Amniotic epithelial cell (primary cell): ENCODE measurements at places on chromosomes 5 and 9.

DNA sequence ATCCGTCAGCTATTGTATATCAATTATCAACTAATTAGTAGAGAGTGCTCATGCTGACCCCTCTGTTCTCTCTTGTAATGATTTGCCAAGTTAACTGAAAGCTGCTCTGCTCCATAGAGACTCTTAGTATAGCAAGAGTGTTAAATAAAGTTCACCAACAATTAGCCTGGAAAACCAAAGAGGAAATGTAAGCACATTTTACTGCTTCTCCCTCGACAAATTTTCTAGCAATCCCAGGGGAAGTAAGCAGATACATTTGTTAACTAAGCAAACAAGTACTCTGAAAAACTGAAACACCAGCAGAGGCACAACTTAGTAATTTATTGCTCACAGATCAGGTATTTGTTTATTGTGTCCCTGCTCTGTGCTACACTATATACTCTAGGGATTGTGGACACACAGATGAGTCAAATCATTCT, 162.2 kb downstream of the GLIS3 start:
- DNase-seq = peak; percentile 51

DNA sequence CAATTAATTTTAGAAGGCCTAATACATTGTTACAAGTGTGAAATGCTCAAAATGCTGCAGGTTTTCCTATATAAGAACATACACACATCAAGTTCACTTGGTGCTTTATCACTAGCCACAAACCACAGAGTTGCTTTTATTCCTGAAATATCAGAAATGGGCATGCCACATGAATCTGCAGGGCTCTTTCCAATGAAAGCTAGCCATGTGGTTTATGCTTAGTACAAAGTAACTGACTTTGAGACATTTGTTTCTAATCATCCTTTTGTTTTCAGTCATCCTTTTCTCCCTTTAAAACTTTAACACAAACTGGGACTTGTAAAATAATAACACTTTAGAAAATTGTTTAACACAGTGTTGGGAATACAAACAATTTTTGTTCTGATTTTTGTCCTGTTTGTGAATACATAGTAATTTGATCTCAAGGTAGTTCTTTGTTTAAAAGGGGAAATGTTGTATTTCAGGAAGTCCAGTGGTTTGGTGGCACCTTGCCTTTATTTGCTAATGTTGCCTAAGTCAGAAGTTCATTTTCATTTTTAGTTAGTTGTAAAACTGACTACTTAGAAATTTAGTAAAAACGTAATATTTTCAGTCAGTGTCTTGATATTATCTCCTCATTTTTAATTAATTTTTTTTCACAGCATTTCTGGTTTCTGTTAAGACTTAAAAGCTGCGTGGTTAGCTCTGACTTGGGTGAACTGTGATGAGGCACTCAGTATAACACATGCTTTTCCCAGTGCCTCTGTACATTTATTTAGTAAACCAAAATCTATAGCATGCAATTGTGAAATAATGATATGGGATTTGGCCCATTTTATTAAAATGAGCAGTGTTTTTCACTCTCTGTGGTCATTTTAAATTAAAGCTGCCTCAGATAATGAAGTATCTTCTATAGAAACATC, 18.6 kb downstream of the PRDM6 start:
- peak; percentile 25 for DNase-seq

DNA sequence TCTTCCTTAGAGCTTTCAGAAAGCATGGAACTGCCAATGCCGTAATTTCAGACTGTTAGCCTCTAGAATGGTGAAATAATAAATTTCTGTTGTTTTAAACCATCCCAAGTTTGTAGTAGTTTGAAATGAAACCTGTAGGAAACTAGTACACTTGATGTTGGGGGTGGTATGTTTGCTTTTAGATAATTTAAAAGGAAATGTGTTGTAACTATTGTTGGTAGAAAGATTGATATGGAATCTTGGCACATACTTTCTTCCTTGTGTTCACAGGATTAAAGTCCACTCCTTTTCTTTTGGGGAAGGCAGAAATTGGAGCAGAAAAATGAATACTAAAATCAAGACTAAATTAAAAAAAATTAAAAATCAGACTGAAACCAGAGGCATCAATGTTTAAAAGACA, 66.0 kb upstream of the ARRDC3 start:
- DNase-seq = no peak

GRCh38 chr5:11172484-11172883, 411.4 kb upstream of the DAP start:
- no peak for DNase-seq

GRCh38 chr5:173180331-173180730, 36.0 kb downstream of the BNIP1 start:
- DNase-seq = no peak

DNA sequence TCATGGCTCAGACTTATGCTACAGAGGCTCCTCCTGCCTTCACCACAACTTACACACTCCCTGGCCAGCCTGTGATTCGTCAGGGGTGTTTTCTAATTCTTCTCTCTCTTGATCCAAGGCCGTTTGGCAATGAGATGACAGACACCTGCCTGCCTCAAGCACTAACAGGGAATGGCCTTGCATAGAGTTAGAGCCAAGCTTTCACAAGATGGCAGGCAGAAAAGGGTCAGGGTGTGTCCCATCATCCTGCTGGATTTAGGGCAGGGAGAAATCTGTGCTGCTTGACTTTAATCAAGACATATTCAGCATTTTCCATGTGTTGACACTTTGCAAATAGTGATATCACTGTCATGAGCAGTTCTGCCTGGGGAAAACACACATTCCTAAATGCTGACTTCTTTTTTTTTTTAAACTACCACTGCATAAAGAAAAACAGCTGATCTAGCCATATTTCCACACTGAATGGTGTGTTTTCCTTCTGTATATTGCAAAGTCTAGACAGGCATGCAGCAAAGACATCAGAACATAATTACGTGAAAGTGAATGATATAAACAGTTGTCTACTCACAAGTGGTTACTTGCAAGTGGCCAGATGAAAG, 95.0 kb upstream of the SLC25A48 start:
- DNase-seq = peak; percentile 30

DNA sequence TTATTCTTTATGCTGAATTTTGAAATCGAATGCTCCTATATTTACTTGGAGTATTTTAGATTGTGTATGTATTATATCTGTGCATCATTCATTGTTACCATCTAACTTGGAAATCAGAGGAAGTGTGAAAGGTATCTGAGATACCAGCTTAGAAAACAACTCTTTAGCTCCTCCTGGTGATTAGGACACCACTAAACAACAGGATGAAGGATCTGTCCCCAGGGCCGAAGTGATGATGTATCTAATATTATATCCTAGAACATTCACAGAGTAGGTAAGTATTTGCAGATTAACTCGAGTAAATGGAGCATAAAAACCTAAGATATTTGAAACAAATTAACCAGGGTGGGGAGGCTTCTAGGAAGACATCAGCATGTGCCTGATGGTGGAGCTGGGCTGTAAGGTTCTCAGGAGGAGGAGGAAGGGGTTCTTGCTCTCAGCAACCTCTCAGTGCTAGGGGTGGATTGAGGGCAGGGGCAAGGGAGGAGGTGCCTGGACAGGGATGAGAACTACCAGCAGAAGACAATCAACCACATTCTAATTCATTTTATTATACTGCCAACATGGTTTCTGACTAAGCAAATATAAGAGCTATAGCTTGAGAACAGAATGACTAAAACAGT, 2.6 kb upstream of the NFIL3 start:
- peak; percentile 49 for DNase-seq

- DNase-seq = no peak
Observed at GRCh38 chr9:133333011-133333410, 3.0 kb downstream of the SURF6 start.

DNA sequence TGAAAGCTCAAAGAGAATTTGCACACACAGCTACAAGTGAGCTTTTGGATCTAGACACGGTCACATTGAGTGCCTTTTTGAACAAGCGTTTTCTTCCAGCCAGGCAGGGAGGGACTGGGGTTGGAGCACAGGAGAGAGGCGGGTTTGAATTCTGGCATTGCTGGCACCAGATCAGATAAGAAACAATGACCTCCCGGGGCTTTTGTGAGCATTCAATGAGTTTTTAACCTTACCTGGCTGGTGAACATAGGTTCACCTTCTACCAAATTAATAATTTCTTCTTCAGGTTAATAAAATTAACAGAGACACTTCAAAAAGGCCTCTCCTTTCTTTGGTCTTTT, 312.9 kb upstream of the MSX2 start:
- no peak for DNase-seq

DNA sequence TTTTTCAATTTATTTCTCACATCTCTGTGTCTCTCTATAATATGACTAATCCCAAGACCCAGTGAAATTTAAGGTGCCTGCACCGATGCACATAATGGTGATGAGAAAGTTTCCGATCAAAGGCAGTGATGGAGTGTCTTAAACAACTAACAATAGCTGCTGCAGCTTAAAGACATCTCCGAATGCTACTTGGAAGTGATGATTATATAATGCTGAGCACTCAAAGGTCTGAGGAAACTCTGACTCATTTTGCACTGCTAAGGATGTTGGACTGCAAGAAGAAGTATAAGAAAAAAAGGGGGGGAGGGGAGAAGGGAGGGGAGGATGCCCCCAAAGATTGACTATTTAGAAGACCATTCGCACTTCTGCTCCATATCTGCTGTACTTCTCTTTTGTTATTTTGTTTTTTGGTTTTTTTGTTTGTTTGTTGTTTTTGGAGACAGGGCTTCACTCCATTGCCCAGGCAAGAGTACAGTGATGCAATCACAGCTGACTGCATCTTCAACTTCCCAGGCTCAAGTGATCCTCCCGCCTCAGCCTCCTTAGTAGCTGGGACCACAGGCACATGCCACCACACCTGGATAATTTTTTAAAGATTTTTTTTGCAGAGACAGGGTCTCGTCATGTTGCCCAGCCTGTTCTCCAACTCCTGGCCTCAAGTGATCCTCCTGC, 192.2 kb downstream of the HSD17B3 start:
- peak; percentile 21 for DNase-seq

GRCh38 chr5:154863291-154864080, 5.1 kb downstream of the CNOT8 start:
- no peak for DNase-seq

- DNase-seq = peak; percentile 66
Observed at GRCh38 chr5:80255811-80256712, at the start of gene SERINC5. SERINC5 (minus strand) TSS chr5:80256048; CDS start chr5:80255922, 126 bp downstream.

DNA sequence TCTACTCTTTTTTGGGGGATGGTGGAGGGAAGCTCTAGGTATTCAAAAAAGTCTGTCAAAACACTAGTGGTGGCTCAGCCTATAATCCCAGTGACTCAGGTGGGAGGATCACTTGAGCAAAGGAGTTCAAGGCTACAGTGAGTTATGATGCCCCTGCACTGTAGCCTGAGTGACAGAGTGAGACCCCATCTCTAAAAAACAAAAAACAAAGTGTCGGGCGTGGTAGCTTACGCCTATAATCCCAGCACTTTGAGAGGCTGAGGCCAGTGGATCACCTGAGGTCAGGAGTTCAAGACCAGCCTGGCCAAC, 15.8 kb upstream of the SLC35D2 start:
- no peak for DNase-seq

GRCh38 chr5:138943599-138944173, 68.6 kb upstream of the LRRTM2 start:
- DNase-seq = no peak

DNA sequence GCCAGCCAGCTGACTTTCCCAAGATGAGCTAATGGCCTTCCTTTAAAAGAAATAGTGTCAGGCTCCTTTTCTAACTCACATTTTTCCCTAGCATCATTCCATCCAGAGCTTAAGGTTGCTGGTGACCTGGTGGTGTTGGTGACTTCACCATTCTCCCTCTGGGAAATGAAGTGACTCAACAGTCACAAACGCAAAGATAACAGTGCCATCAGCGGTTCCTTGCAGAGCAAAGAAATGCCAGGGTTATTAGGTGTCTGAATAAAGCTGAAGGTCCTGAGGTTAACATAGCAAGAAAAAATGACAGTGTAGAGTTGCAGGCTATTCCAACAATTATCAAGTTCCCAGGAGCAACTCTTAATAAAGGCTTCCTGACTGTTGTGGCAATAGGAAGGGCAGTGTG, 111.8 kb upstream of the SLC44A1 start:
- DNase-seq = peak; percentile 75

DNA sequence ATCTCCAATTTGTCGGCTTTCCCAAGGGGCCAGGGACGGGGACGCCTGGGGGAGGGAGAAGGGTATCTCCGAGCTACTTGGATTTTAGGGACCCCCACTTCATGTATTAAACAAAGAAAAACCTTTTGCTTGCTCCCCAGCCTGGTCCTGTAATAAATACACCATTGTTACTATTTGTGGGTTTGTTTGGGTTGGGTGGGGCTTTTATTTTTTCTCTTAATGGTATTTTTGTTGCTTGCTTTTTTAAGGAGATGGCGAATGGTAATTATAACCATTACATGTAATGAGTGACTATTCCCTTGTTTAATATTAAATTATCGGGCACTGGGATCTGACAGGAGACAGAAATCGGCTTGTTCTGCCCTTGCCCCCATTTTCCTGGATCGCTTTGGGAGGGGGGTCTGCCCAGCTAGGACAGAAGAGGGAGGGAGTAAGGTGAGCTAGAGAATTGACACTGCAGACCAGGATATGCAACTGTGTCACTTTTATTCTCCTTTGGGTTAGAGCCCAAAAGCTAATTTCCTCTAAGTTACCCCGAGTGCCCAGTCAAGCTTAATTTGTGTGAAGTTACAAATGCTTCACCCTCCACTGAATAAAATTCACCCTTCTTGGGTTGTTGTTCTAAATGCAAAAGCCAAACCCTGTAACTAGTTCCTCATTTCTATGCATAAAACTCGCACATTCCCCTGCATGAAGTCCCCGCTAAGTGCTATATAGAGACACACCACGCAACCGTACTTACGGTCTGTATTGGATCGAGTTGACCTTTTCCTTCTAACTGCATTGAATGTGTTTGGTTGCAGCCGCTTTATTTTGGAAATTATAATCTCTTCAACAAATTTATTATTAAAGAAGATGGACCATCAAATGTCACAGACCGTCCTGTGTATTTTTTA, 1.6 kb upstream of the ZNF608 start:
- peak; percentile 34 for DNase-seq

DNA sequence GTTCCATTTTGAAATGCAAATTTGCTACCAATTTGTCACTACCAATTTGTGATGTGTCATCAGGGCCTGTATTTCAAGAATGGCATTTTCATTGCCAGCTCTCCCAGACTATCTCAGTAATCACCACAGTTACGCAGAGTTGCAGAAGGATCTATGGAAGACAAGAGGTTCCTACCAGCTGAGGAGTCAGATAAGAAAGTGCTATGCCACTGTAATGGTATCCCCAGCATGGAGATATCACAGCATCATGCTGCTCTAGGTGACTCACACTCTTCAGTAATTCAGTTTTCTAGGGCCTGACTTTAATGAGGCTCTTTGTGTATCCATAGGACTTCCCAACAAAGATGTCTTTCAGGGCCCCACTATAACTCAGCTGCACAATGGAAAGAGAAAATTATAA, 490.3 kb downstream of the ARHGEF28 start:
- peak; percentile 26 for DNase-seq

DNA sequence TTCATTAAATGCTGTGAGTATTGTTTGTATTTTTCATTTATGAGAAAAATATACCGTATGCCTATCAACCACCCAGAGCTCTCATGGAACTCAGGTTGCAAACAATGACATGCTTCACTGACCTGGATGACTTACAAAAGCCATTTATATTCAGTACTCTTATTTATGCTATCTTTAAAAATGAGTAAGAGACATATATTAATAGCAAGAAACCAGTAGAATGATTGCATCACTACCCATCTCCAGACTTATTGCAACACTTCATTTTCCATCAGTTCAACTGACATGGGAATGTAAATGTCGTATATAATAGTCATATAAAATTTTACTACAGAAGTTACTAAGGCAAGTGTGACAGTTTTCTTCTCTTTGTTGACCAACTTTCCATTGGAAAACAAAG, 69.1 kb downstream of the OTP start:
- DNase-seq = peak; percentile 65
